ENCODE measurements at places on chromosomes 7 and 10.

GRCh38 chr7:6423942-6424701, 23.6 kb downstream of the DAGLB start:
- no peak for DNase-seq

- DNase-seq: no peak
Measured at GRCh38 chr7:155860840-155861479, 48.7 kb upstream of the SHH start.

DNA sequence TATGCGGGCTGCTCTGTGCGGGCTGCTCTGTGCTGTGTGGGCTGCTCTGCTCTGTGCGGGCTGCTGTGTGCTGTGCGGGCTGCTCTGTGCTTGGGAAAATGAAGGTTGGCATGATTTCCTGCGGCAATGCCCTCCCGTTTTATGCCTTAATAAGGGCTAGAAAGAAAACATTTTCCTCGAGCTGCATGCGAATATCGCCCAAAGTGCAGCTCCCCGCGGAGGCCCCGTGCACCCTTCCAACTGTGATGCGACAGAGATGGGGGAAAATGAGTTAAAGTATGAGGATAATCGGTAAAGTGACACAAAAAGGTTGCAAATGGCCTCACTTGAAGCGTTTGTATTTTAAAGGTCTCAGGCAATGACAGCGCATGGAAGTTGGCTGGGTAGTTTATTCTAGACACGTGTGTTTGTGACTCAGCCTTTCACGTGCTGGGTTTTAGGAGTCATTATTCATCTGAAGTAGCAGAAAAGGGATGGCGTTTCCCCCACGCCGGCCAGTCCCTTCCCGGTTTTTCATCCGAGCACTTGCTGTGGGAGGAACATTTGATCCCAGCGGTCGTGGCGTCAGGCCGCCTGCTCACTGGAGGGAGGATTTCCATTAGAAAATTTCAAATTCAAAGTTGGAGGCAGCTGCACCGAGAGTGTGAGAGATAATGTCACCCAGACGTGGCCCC, 220.7 kb downstream of the ADARB2 start:
- no peak for DNase-seq

GRCh38 chr10:119243488-119243887, 36.1 kb downstream of the GRK5 start:
- DNase-seq: no peak

GRCh38 chr10:92656266-92656961, 33.3 kb upstream of the HHEX start:
- no peak for DNase-seq

DNA sequence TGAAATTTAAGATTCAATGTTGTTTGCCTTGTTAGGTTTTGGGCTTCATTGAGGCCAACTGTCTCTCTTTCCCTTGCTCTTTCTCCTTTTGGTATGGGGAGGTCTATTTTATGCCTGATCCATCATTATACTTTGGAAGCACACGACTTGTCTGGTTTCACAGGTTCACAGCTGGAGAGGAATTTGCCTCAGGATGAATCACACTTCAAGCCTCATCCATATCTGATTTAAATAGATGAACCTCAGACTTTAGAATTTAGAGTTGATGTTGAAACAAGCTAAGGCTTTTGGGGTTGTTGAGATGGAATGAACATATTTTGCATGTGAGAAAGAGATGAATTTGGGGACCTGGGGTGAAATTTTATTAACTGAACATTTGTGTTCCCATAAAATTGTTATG, 150.5 kb upstream of the IGFBP3 start:
- DNase-seq: no peak

DNA sequence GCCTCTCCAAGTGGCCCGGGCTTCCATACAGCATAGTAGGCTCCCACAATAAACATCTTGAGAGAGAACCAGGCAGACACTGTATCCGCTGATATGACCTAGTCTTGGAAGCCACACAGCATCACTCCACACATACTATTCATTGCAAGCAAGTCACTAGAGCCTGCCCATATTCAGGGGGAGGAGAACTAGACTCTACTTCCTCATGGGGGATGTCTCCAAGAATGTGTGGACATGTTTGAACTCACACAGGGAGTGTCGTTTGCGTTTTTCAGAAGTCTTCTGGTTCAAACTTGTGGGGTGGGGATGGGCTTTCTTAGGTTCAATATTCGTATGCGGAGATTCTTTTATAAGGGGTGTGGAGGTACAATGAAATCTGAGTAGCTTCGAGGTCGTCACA, 232.6 kb upstream of the HABP2 start:
- DNase-seq: no peak

GRCh38 chr7:44534501-44534900, 6.6 kb downstream of the NPC1L1 start:
- peak; percentile 26 for DNase-seq

- no peak for DNase-seq
Measured at GRCh38 chr10:111821871-111822270, 361.7 kb downstream of the GPAM start.

GRCh38 chr10:92846-93245, 42.4 kb upstream of the ZMYND11 start:
- no peak for DNase-seq

GRCh38 chr7:28855538-28856217, 102.5 kb downstream of the TRIL start:
- no peak for DNase-seq

All from T-helper 9 cell (primary cell).